Gastroesophageal sphincter (tissue), 4 donors: ENCODE measurements at places on chromosomes 4 and X.

GRCh38 chrX:118872102-118872566 lies 48.5 kb downstream of the ZCCHC12 start:
- peak; percentile 63 for ATAC-seq

GRCh38 chr4:85870298-85871083 lies 395.5 kb downstream of the ARHGAP24 start:
- ATAC-seq = peak; percentile 28

DNA sequence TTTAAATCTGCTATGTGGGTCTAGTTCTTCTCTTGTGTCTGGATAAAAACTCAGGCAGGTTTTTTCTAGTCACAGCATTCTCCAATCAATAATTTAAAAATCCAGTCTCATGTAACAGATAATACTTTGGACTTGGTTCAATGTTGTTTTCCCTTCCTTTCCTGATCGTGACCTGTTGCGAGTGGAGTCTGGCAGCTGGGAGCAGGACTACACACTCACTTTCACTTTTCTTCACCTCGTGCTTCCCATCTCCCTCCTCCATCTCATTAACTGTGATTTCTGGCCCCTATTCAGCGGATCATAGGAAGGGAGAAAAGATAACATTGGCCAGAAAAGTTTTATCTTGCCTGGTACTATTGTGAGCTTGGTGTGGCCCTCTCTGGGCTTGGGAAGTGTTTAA lies 96.6 kb upstream of the GATB start:
- no peak for ATAC-seq

DNA sequence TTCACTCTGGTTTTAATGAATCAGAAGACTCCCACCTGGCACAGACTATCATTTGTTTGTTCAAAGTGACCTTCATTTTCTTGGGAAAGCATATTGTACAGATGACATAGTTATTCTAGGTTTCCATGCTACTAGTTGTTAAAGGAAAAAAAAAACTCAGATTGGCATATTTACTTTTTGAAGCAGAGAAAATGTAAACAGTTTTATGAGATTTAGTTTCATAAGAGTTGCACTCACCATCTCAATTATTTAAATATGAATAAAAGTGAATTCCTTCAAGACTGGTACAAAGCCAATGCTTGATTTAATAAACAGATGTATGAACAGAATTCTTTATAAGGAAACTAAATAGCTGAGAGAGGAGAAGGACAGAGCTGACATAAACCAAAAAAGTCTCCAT lies 280.3 kb upstream of the UGT8 start:
- no peak for ATAC-seq

- ATAC-seq = no peak
Observed at GRCh38 chrX:136495043-136495442, 2.3 kb upstream of the HTATSF1 start.

GRCh38 chr4:93635943-93636342 lies 192.6 kb upstream of the ATOH1 start:
- ATAC-seq = no peak

GRCh38 chr4:102008711-102009110 lies 218.2 kb downstream of the BANK1 start:
- ATAC-seq = no peak

DNA sequence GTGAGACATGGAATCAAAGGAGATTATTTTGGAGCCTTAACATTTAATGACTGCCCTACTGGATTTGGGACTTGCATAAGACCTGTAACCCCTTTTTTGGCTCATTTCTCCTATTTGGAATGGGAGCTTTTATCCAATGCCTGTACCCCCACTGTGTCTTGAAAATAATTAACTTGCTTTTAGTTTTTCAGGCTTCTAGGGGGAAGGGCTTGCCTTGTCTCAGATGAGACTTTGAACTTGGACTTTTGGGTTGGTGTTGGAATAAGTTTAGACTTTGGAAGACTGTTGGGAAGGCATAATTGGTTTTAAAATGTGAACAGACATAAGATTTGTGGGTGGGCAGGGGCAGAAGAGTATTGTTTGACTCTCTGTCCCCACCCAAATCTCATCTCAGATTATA lies 189.1 kb upstream of the POU3F4 start:
- no peak for ATAC-seq

- no peak for ATAC-seq
Observed at GRCh38 chr4:99207069-99207743, 11.8 kb downstream of the ADH6 start.

GRCh38 chr4:76762137-76763130 lies 135.5 kb downstream of the SOWAHB start:
- ATAC-seq = no peak

DNA sequence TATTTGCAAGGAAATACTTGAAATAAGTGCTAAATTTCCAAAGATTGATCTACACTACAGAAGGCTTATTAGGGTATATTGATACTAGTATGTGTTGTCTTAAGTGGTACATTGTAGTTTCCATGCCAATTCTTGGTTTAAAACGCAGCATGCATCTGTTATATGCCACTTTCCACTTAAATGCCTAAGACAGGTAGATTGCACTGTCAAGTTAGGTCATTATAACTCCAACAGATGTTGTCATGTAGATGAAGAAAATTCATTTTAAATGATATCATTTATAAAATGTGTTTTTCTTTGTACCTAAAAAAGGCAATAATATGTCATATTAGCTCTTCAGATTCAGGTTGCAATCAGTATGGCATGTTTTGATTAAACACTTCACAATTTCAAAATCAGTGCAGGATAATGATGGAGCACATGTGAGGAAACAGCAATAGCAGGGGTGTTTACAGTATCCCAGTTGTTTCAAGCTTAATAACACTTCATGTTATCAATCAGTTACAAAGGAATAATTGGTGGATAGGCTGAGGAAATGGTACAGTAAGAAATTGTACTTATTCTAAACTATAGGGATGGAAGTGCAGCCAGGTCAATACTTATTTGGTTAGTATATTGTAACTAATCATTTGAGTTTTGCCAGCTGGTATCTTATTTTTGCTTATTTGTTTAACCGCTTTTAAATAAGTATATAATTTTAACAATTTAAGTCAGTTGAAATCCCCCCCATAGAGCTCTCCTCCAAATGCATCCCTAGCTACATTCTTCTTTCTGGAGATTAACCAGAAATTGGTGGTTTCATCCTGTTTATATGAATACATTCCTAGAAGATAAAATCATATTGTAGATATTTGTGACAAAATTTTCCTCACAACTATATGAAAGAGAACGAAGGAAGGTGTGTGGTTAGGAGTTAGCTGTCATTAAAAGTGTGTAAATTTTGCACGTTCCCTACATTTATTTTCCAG lies 454.4 kb upstream of the ATOH1 start:
- no peak for ATAC-seq

DNA sequence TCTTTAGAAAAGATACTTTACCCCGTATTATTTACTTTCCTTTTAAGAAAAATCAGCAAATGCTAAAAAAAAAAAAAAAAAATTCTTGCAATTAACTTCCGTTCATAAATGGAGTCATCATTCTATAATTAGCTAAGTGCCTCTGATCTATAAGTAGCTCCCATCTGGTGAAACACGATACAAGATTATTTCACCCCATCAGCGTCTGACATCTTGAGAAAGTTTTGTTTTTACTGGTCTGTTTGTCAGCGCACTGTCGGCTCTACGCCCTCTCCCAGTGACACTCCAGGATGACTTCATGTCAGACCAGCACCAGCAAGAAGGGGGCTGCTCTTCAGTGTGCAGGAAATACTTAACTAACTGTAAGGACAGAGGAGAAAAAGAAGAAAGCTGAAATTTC lies 108.3 kb downstream of the AFAP1 start:
- ATAC-seq = no peak

DNA sequence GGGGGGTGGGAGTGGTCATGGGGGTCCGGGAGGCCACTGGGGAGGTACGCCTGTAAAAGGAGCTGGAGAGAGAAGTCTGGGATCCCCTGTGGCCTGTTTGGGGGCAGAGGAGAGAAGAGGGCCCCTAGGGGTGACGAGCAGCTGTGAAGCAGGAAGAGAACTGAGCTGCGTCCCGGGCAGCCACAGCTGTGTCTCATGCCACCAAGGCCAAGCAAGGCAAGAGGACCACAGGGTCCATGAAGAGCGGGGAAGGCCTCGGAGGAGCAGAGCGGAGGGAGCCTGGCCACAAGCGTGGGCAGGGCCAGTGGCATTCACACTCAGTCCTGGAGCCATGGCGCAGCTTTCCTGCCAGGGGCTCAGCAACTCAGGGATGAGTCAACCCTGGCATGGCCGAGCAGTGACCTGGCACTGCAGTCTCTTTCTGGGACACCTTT lies 13.6 kb upstream of the NAT8L start:
- ATAC-seq = no peak

DNA sequence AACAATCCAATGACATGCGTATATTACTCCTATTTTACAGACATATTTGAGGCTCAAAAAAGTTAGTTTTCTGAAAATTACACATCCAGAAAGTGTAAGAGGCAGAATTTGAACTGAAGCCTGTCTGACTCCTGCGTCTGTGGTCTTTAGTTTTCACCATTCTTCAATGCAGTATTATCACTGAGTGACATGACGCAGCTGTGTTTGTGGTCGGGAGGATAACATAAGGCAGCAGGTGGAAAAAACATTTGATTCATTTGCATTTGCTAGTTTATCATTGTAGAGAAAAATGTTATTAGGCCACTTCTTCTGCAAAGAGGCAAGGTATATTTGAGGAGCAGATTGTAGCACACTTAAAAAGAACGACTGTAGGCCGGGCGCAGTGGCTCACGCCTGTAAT lies 186.7 kb downstream of the TENM3 start:
- ATAC-seq = no peak

GRCh38 chr4:3708103-3708510 lies 58.1 kb upstream of the ADRA2C start:
- ATAC-seq = peak; percentile 14

DNA sequence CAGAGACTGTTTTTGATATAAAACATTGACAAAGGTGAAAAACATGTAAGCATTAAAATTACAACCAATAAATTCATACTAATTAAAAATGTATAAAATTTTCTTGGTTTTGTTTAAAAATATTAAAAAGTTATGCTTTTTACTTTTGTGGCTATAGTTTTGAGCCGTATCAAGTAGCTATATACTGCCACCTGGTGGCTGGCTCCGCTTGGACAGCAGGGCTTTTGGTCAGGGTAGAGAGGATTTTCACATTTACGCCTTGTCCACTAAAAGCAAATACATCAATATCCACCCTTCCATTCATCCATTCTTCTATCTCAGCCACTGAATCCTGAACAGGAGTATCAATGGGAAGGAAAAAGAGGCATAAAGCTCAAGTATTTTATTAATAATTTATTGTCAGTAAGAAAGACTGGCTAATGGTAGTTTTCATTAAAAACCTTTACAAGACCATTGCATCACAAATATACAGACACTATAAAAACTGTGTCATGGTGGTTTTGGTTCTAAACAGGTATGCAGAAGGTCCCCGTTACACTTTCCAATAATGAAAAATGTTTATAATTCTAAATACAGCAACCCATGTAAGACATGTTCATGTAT lies 32.1 kb upstream of the MTNR1A start:
- ATAC-seq = peak; percentile 58

GRCh38 chrX:40671126-40671525 lies 23.8 kb upstream of the CXorf38 start:
- ATAC-seq = no peak

- no peak for ATAC-seq
Observed at GRCh38 chr4:78218260-78218659, 161.1 kb downstream of the FRAS1 start.

DNA sequence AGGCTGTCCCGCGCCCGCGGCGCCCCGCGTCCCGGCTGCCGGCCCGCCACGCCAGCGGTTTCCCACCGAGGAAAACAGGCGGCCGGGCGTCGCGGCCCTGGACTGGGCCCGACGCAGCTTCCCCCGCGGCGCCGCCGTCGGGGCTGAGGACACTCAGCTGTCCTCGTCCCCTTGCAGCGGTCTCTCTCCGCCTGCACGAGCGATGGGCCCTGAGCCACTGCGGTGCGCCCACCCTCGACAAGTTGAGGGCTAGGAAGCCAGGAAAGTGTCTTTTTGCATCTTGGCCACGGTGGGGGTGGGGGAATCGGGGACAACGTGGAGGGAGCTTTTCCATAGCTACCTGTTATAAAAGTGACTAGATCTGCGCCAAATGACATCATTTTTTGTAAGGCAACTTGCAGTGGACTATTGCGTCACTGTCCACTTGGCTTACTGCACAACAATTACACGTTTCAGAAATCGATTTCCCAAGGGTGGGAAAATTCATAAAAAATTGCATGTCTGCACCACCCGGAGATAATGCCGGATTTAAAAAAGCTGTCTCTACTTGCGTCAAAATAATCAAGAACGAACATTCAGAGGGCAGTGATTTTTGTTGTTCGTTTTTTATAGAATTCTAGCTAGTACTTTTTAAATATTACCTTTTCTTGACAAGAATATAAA lies 1.1 kb downstream of the KLHL15 start:
- ATAC-seq = peak; percentile 30

DNA sequence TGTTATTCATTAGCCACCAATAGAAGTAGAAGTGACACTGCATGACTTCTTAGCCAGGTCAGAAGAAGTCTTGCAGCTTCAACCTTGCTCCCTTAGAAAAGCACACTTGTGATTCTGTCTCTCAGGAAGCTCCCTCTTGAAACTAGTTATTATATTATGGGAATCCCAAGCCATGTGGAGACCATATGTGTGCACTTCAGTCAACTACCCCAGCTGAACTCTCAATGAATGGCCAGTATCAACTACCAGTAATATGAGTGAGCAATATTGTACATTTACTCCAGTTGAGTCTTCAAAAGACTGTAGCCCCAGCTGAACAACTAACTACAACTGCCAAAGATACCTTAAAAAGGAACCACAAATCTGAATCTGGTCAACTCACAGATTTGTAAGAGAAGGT lies 77.1 kb upstream of the GABRA3 start:
- no peak for ATAC-seq

GRCh38 chr4:37759833-37760232 lies 66.7 kb upstream of the PGM2 start:
- ATAC-seq = no peak

DNA sequence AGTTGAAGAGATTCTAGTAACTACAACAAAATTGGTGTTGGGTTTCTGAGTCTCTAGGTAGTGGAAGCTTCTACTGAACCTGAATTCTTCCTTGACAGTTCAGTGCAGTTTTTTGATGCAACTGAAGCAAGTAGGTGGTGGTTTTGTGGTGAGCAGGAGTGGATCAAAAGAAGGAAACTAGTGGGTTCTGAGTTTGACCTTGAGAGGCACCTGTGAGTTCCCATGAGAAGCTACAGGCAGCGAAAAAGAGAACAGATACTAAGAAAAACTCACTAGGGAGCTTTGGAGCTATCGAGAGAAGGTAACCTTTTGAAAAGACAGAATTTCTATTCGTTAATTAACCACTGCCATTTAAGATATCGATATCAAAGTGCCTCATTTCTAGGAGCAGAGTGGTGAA lies 145.2 kb downstream of the PDHA2 start:
- ATAC-seq = no peak

GRCh38 chrX:134969726-134970125 lies 21.1 kb upstream of the SMIM10 start:
- ATAC-seq = no peak

GRCh38 chr4:54482529-54483200 lies 175.1 kb upstream of the KIT start:
- ATAC-seq = no peak

GRCh38 chrX:123906557-123907316 lies 46.9 kb downstream of the XIAP start:
- ATAC-seq = no peak

GRCh38 chr4:187687697-187688096 lies 307.9 kb upstream of the ZFP42 start:
- ATAC-seq = no peak

- no peak for ATAC-seq
Observed at GRCh38 chrX:125384867-125385266, 65.2 kb downstream of the TEX13C start.
